ENCODE measurements at places on chromosomes 12 and 14. TPM values are rescaled to one million over a fixed set of nuclear protein-coding genes. Genes with fewer than 3 reads are reported as not detected.
A peak's percentile ranks its signal among the peaks of the same experiment; 100 is the strongest.

GRCh38 chr14:57999979-58000378 is 134.1 kb upstream of the SLC35F4 start:
- no peak for DNase-seq

Gene KRT73
- not detected for total RNA-seq

GRCh38 chr12:59372956-59373355 is 222.9 kb upstream of the SLC16A7 start:
- DNase-seq = peak; percentile 2

Gene NPAS3
- total RNA-seq = 0.34 TPM

Gene CLEC1B
- not detected for total RNA-seq

- no peak for DNase-seq
Observed at GRCh38 chr12:112107306-112108201, 1.0 kb downstream of the NAA25 start.

Gene ENDOU
- not detected for total RNA-seq

DNA sequence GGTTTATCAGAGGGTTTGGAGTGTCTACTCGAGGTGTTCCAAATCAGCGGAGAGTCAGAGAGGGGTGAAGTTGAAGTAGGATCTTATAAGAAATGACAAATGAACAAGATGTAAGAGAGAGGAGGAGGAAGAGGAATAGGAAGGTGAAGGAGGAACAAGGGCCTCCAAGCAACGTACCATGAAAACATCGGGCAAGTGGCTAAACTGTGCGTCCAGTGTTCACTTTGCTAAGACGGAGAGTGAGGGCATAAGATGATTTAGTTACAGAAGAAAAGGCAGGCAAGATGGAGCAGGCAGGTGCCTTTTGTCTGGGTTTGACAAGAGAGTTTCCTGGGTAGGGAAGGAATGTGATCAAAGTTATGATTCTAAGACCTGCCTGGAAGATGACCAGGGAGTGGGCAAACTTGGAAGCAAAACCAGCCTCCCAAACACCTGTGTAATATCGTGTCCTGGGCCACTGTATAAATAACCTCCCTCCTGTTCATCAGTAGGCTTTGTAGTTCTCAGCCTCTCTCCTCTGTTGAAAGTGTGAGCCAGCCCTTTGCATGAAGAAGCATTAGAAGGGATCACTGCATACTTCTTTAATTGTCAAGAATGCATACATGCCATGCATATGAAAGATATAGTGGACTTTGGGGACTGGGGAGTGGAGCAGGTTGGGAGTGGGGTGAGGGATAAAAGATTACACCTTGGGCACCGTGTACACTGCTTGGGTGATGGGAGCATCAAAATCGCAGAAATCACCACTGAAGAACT is 111.4 kb downstream of the ZFP36L1 start:
- no peak for DNase-seq

GRCh38 chr14:48983351-48983888 is 602.8 kb downstream of the RPS29 start:
- no peak for DNase-seq

Gene RNASE3
- not detected for total RNA-seq

Gene CPSF6
- 29.2 TPM for total RNA-seq

Gene IGFBP6
- total RNA-seq = 55.3 TPM

DNA sequence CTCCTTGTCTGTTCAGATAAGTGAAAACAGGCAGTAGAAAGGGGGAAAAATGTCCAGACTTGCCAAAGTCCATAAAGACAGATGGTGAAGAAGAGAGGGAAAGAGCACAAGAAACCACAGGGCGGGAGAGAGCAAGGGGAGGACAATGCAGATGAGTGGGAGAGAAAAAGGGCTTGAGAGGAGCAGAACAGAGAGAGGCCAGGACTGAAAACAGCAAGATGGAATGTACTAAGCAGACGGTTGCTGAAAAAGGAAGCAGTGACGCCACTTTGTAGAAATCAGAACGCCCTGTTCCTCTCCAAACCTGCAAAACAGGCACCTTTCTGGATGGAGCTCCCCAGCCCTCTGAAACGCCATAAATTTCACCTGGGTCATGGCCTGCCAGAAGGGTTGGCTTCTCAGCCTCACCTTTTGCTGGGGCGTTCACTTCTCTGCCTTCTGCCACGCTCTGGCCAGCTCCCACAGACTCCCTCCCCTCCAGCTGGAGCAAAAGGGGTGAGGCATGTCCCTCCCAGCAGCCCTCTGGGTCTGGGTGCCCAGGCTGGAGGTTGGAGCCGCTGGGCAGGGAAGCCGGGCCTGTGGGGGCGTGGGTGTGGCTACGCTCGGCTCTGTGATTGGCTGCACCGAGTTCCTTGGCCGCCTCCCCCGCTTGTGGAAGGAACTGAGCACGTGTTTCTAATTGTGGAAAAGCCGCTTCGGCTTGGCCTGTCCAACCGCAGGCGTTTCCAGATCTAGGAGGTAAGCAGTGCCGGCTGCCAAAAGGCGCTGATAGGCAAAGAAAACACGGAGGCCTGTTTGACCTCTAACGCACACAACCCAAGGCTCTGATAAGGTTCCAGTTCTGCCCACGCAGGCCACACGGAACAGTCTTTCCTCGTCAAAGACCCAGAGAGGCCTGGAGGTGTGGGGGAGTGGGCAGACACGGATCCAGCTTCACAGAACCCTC is 29.3 kb downstream of the SLC7A8 start:
- DNase-seq = no peak

DNA sequence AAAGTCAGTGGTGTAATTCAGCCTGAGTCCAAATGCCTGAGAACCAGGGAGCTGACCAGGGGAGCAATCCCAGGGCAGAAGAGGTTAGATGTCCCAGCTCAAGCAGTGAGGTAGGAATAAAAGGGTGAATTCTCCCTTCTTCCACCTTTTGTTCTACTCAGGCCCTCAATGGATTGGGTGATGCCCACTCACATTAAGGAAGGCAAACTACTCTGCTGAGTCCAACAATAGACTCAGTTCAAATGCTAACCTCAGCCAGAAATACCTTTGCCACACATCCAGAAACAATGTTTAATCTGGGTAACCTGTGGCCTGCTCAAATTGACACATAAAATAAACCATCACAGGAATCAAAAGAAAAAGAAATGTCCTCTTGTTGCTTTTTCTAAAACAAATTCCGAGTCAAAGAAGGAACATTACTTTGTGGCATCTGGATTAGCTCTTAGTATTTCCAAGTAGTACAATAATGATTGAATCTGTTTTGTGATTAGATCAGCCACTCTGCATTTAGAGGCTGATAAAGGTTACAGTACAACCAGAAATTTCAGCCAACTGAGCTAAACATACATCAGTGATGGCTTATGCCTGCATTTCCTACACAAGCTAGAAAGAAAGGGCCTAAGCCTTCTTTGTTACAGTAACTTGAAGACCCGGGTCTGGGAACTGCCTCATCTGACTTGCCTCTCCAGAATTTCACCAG is 43.6 kb upstream of the TRIM9 start:
- DNase-seq = no peak

GRCh38 chr12:91109148-91109564 is 2.1 kb downstream of the LUM start:
- peak; percentile 18 for DNase-seq

DNA sequence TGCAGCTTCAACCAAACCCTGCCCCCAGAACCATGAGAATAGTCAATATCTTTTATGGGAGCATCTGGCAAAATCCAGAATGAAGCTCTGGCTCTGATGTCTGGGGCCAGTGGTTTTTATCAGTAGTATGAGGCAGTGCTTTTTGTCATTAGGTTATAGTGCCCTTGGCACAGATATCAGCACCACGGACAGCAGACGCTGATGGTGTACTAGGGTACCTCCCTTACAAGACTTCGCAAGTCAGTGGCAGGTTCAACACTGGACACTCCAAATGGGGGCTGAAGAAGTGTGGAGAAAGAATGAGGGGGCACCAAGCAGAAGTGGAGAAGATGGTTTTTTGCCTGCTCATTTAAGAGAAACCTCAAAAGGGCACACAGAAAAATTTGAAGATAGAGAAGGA is 68.2 kb upstream of the E2F7 start:
- peak; percentile 23 for DNase-seq

Gene RASSF9
- total RNA-seq = 0.87 TPM

Gene WSCD2
- total RNA-seq = not detected
